ENCODE measurements at places on chromosomes 16 and 17.

- no peak for DNase-seq
These were observed 1.2 kb upstream of the EPX start for GRCh38 chr17:58191241-58191896.

- no peak for DNase-seq
These were observed 122.5 kb downstream of the KCNJ18 start for GRCh38 chr17:21814776-21815175.

GRCh38 chr17:31830971-31831858, 27.8 kb downstream of the COPRS start:
- DNase-seq = no peak

DNA sequence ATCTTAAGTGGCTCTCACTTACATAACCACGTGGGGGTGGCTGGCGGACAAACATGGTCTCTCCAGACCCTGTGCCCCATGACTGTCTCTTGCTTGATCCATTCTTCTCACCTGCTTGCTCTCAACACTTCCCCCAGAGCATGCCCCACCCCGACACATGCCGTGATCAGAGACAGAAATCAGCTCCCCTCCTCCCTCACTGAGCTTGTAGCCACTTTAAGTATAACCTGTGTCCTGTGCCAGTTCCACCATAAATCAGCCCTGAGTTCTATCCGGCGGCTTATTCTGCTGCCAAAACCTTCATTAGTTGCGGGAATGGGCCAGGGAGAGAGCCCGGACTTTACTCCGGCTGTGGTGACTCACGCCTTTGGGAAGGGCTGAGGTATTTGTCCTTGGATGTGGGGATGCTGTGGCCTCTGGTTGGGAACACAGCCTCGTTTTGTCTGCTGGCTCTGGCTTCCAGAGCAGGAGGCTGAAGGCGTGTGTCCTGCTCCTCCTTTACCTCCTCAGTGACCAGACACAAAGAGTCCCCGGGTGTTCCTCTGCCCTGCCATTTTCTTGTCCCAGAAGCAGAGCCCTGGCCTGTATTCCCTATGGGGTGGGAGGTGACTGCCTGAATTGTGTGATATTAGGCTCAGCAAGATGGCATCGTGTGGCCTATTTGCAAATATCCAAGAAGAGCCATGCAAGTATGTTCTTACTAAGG, 21.1 kb downstream of the ANKRD40 start:
- DNase-seq = peak; percentile 90

- DNase-seq = peak; percentile 81
These were observed 5.9 kb upstream of the CD68 start for GRCh38 chr17:7573324-7574080.

DNA sequence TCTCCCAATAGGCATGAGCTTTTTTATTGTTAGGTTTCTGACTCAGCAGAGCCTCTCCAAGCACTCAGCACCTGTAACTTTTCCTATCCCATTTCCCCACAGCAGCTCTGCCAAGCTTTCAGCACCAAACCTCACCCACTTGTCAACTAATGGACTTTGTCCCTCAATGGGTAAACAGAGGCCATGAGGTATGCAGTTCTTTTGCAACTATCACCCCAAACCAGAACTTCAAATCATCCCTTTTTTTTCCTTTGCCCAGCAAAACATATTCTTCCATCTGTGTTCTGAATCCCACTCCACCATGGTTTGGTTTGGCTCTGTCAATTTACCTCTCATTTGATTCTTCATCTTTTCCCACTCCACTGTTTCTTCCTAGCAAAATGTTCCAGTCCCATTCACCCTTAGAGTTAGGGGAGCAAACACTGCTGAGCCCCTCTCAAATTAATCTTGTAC, 58.1 kb downstream of the TOX3 start:
- DNase-seq = no peak

DNA sequence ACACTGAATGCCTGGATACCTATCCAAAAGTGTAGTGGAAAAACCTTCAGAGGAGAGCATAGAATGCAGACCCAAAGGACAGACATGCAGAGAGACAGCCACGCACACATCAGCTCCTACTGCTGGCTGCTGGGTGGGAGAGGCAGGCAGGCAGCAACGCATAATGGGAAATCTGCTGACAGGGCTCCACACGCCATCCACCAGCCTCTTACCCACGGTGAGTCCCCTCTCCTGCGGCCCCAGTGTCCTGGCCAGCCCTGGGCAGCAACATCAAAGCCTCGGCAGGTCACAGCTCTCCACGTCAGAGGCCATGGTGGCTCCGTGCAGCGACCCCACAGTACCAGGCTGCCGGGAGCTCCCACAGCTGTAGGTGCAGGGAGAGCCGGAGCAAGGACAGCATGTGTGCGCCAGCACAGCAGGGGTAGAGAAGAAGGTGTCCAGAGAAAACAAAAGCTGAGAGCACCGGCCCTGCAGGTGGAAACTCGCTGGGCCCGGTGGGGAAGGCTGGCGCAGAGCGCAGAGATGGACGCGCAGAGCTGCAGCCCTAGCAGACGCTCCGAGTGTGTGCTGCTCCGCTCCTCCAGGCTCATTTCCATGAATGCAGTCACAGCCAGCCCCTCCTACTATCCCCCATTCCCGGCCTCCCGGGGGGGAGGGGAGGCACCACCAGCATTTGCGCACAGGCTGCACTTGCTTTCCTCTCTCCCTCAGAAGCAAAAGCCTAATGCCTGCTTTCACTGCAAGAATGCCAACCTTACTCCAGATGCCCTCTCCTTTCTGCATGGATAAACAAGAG, 58.9 kb downstream of the CYTH1 start:
- no peak for DNase-seq

GRCh38 chr17:32783602-32784001, 93.3 kb downstream of the MYO1D start:
- peak; percentile 41 for DNase-seq

DNA sequence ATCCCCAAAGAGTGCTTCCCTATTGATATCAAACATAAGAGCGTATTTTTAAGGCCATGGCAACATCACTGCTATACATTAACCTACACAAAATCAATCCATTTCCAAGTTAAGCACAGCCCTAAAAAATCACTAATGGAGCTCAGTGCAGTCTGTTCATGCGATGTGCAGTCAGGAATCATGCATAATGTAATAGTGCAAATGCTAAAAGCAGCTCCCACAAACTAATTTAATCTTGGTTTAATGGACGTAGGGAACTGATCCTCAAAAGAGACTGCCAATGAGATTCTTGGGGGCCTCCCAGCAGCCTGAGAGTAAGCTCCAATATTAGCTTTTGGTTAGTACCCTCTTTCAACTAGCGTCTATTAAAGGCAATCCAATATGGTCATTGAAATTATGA, 245.9 kb downstream of the TOX3 start:
- DNase-seq = no peak

GRCh38 chr16:50555952-50556673, 7.9 kb downstream of the NKD1 start:
- no peak for DNase-seq

- no peak for DNase-seq
These were observed 151.7 kb downstream of the FOXL1 start for GRCh38 chr16:86730086-86730485.

DNA sequence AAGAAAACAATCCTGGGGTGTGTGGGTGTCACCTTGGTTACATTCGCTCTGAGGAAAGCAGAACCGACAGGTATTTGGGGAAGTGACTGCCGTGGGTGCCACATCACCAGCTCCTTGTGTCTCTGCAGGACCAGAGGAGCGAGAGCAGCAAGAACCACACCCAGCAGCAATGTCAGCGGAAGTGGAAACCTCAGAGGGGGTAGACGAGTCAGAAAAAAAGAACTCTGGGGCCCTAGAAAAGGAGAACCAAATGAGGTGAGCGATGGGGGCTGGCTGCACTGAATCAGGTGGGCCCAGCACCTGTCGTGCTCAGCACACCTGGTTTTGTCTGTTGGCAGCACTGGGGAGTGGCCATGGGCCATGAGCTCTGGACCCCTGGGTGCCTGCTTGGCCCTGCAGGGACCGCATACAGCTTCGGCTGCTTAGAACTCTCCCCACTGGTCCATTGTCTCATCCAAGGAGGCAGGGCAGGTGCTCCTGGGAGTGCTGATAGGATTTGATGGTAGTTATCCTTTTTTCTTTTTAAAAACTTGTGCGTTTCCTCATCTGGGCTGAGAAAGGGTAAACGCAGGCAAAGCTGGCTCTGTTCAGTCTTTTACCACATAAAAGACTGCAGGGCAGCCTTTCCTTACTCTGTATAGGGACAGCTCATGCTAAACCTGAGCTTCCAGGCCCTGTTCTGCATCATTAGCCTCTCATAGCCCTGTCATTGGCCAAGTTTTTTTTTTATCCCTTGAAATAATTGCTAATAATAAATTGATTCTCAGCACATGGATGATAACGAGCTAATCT, 29.4 kb downstream of the HMOX2 start:
- DNase-seq = no peak

DNA sequence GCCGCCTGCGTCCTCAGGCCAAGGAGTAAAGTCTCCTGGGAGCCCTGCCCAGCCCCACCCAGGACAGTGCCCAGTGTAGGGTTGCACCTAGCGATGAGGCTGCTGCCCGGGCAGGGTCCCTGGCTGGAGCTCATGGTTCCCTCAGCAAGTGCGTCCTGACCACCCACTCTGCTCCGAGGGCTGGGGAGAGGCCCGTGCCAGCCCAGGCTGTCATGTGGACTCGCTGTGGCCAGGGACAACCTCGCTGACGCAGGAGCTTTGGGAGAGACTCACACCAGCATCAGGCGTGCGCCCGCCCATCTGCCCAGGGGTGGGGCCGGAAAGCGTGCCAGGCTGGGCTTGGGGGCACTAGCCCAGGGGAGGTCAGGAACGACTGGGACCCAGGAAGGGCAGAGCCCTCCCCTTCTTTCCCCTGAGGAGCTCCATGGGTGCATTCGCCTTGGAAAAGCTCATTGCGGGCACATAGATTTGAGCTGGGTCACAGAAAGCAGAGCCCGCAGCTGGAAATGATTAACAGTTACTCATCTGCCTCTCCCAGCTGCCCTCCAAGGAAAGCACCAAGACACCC, 19.7 kb downstream of the DPEP1 start:
- peak; percentile 77 for DNase-seq

DNA sequence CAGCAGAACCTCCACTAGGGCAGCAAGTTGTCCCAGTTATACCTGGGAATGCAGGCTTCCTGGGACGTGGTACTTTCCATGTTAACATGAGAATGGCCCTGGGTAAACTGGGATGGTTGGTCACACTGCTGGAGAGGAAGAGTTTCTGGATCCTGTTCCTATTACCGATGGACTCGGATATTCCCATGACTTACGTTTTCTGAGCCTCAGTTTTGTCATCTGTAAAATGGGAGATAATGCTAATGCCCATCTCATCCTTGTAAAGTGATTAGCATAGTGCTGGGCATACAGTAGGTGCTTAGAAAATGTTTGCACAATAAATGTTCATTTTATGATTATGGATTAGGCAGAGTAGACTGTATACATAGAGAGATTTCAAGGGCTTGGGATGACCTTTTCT, 280.9 kb upstream of the EEF2KMT start:
- no peak for DNase-seq

DNA sequence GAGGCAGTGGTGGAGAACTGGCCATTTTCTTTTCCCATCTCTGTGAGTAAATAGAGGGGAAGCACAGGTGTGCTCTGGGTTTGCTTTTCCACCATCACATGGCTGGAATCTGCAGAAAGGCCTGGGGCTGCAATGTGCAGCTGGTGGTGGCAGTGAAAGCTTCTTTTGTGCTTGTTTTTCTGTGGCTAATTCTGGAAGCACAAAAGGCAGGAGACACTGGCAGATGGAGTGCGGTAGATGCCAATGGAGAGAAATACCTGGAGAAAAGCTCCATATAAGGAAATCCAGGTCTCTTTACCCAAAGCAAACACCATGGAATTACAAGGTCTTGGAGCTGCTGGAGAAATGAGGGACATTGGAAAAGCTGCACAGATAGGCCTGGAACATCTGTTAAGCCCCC, 146.9 kb downstream of the HAPSTR1 start:
- no peak for DNase-seq

- no peak for DNase-seq
These were observed 5.3 kb downstream of the ARHGDIA start for GRCh38 chr17:81865733-81866439.

- no peak for DNase-seq
These were observed 85.5 kb upstream of the ZNF750 start for GRCh38 chr17:82925336-82925735.

DNA sequence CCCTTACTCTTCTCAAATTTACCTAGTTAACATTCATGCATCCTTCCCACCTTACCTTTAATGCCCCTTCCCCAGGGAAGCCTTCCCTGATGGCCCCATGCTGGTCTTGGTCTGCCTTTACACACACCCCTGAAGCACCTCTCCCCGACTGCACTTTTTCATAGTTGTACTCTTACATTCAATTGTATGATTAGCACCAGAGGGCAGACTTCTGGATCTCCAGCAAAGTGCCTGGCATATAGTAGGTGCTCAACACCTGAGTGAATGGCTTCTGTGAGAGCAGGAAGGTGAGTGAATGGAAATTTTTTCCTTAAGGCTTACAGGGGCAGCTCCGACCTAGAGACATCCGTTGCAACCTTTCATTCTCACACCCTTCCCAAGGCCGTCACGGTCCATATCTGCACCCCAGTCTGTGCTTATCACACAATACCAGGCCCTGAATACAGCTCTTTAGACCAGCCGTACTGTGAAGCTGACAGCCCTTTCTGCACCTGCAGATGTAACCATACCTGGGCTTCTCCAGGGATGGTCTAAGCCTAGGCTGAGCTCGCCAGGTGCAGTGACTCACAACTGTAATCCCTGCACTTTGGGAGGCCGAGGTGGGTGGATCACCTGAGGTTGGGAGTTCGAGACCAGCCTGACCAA, 4.4 kb downstream of the PGAP3 start:
- no peak for DNase-seq

- DNase-seq = no peak
These were observed 5.4 kb upstream of the DRC7 start for GRCh38 chr16:57688987-57689761.

DNA sequence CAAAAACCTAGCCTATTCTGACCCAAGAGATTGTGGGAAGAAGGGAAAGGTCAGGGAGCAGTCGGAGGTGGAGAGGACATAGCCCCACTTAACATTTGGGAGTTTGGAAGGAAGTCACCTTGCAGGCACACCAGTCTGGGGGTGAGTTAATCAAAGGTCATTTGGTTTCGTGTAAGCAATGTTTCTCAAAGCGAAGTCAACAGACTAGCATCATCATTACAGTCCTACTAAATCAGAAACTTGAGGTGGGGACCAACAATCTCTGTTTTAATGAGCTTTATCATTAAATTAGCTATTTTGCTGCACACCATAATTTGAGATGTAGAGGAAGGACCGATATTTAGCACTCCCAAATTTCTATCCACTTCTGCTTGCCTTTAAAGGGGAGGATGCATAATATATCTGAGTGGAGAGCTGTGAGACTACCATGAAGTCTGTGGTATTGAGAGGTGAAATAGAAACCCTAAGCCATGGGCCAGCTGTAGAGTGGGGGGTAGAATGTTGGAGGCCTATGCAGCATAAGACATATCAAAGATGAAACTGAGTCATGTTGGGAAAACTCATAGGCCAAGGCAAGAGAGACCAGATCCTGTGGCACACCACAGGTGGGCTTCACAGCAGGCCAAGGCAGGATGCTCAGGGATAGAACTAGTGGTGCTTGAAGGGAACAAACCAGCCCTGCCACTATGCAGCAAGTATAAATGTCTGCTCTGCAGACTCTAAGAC, 141.7 kb upstream of the ANKFN1 start:
- no peak for DNase-seq

- no peak for DNase-seq
These were observed 20.7 kb downstream of the MYBBP1A start for GRCh38 chr17:4534515-4534914.
